ENCODE measurements at places on chromosomes 1 and 21.

DNA sequence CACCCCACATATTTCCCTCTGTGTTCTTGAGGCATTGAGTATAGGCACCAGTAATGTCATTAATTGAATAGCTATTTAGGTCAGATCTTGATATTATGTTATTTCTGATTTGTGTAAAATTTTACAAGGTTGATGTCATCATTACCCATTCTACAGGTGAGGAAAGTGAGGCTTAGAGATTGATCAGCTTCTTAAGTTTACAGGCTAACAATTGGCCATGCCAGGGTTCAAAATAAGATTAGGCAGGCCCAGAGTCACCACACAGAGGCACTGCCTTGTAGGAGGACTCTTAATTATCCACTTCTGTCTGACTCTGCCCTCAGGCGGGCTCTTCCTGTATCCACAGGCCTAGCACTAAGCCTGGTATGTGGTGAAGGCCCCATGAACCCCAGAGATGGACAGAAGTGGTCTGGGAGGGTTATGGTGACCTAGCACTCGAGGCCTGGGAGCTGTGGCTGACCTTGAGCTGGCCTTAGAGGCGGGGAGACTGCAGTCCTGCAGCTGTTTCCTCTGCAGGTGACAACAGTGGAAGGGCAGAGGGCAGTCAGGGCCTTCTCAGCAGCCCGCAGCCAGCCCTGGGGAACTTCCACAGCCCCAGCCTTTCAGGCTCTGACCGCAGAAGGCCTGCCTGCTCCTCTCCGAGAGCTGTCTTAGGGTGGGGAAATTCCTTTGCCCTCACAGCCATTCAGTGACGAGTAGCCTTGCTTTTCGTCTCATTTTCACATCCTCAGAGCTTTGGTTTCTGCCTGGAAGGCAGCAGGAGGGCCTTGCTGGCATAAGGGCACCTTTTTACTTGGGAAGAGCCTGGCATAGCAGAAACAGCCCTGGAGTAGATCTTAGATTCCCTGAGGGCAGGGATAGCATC is 12.2 kb downstream of the ZDHHC18 start:
- no peak for DNase-seq

- no peak for DNase-seq
These were observed 25.7 kb upstream of the VPS13D start for GRCh38 chr1:12204140-12204539.

DNA sequence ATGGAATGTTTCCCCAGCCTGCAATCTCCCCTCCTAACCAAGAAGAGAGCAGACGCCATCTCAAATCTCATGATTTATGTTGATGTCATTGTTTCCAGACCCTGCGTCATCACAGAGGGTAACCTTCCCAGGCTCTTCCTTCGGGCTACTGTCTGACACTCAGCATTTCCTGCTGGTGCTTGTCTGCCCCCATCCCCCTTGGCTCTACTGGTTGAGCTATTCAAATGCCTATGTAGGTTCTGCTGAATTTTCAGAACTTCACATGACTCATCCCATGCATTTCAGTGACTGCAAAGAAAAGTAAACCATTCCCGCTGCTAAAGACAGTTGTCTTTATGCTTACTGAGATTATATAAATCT is 24.8 kb upstream of the ITPKB start:
- no peak for DNase-seq

GRCh38 chr1:238681021-238681420 is 705.3 kb upstream of the CHRM3 start:
- no peak for DNase-seq

GRCh38 chr1:12146343-12147112 is 20.3 kb upstream of the TNFRSF1B start:
- no peak for DNase-seq
